ENCODE measurements at places on chromosomes 4 and X. TPM values are rescaled to one million over a fixed set of nuclear protein-coding genes. Genes with fewer than 3 reads are reported as not detected.

- no peak for DNase-seq
These were observed 35.7 kb downstream of the APBB2 start for GRCh38 chr4:41178372-41179370.

DNA sequence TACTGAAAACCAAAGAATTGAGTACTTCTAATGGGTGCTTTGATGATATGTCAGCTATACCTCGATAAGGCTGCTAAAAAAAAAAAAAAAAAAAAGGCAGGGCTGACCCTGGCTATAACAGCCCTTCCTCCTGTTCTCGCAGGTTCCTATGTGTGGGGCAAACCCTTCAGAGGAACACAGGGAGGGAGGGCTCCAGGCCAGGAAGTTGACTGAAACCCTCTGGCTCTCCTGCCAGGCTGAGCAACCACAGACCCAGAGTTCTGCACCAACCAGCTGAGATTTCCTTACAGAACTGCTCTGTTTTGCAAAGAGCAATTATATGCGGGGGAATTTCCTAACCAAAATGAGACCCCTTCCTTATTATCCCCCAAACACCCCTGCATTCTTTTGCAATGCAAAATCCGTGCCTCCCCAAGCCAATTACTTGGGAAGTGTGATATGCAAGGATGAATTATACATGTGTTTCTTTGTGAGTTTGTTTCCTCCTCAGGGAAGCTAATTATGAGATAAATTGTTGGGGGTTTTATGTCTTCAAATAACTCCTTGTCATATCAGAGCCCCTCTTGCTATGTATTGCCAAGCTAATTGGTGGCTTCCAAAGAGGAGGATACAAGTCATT is 45.6 kb downstream of the PDHA1 start:
- DNase-seq, result no peak

GRCh38 chrX:112678831-112679230 is 907 bp downstream of the LHFPL1 start:
- DNase-seq, result no peak

- no peak for DNase-seq
These were observed 1.5 kb downstream of the QRFPR start for GRCh38 chr4:121379276-121379675.

DNA sequence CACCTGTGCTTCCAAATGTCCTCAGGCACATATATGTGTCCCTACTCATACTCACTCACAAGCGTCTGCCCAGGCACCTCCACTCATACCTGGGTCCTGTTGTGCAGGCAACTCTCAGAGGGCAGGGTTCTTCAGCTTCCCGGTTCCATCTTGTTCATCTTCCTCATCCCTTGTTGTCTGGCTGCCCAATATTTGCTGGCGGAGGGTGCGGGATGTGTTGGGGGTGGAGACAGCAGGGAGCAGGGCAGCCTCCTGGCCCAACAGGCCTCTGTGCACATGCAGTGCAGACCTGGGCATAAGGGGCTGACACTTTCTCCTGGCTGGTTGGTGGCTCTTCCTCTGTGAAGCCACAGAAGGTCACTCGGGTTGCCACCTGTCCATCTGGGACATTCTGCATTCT is 32.1 kb downstream of the NBDY start:
- no peak for DNase-seq

- no peak for DNase-seq
These were observed 818 bp downstream of the RAI2 start for GRCh38 chrX:17860179-17860780.

The DOCK11 gene
- 0.88 TPM for total RNA-seq

Measured in G401 (cell line).